NCI-H446 treated with DMSO at 0.1 percent for 48 hours (cell line): ENCODE measurements at places on chromosomes 2 and 18.

GRCh38 chr2:68721482-68722101 lies 13.0 kb upstream of the ARHGAP25 start:
- no peak for DNase-seq

GRCh38 chr2:189608170-189608569 lies 27.6 kb upstream of the SLC40A1 start:
- DNase-seq = no peak

DNA sequence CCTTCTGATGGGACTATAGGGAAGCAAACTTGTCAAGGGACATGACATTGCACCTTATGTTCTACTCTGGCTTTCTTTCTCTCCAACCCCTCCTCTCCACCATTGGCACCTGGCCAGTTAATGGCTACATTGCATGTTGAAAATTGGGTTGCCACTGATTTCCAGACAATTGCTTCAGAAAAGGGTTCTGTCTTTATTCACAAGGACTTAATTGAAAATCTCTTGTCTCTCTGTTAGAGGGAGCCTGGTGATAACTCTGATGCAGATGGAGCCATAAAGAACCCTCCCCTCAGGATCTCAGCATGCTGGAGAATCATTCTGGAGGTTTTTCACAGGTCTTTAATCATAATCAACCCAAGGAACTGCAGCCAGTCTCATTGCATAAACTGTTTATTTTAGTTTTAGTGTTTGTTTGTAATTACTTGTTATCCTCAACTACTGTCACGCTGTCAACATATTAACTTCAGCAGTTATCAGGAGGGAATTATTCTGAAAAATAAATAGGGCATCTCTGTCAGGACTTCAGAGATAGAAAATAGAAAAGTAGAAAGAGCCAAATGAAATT lies 316.8 kb downstream of the RIT2 start:
- DNase-seq = no peak

GRCh38 chr2:172843266-172843582 lies 107.6 kb downstream of the RAPGEF4 start:
- no peak for DNase-seq
